ENCODE measurements at places on chromosomes 16 and 17. TPM values are rescaled to one million over a fixed set of nuclear protein-coding genes. Genes with fewer than 3 reads are reported as not detected.
A peak's percentile ranks its signal among the peaks of the same experiment; 100 is the strongest.

- no peak for DNase-seq
Measured at GRCh38 chr16:47375423-47375822, 85.4 kb downstream of the ITFG1 start.

GRCh38 chr17:5819921-5820685, 235.8 kb upstream of the NLRP1 start:
- peak; percentile 24 for DNase-seq

STARD3 gene
- total RNA-seq: 48.2 TPM

- peak; percentile 84 for DNase-seq
Measured at GRCh38 chr16:70454222-70455034, at the start of gene FCSK. Gene FCSK (plus strand): TSS chr16:70454595. CDS start chr16:70463191, 8,596 bp downstream.

- DNase-seq: no peak
Measured at GRCh38 chr16:14375132-14375491, 254.9 kb downstream of the PARN start.

CPD gene
- total RNA-seq: 42.8 TPM

- no peak for DNase-seq
Measured at GRCh38 chr17:80765241-80765961, 220.8 kb downstream of the RPTOR start.

IGF2BP1 gene
- total RNA-seq: 434 TPM

HASPIN gene
- total RNA-seq: 26.7 TPM

DNA sequence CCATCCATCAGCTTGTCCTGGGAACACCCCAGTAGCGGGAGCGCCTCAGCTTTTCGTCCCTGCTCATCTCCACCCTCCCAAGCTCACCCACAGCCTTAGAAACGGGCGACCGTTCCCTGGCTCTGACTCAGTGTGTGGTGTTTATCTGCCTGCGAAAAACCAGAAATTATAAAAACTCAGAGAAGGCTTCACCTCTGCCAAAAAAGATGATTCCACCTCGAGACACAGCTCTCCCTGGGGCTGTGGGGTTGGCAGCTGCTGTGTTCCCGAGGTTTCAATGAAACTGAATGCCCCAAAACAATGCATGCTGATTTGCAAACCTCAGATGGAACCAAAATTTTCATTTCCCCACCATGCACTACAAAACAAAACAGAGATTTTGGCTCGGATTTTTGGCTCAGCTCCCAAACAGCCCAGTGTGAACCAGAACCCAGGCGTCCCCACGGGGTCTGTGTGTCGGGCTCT, 62.4 kb upstream of the MED9 start:
- no peak for DNase-seq

- no peak for DNase-seq
Measured at GRCh38 chr17:58521680-58522079, 7.2 kb upstream of the MTMR4 start.

- no peak for DNase-seq
Measured at GRCh38 chr17:68351395-68351794, 60.1 kb downstream of the ARSG start.

GRCh38 chr17:57756951-57757350, 11.9 kb upstream of the CCDC182 start:
- DNase-seq: no peak

All from H9 (cell line).